ENCODE measurements at places on chromosomes 1 and 21.

DNA sequence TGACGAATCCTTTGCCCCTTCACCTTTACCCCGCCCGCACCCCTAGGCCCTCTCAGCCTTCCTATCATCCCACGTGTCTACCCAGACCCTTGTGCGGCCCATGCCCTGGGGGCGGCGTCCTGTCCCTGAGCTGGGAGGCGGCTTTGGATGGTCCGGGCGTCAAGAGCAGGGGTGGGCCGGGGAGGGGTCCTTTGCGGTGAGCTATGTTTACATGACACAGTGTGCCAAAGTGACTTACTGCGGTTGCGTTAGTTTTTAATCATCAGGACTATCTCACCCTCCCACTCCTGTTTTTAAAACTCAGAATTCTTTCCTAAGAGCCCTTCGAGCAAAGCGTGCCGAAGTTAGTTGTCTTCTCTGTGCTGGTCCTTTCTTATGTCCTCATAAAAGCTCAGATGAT lies 144.6 kb downstream of the PGBD5 start:
- DNase-seq = no peak

GRCh38 chr1:58402444-58402843 lies 144.1 kb downstream of the OMA1 start:
- DNase-seq = no peak

DNA sequence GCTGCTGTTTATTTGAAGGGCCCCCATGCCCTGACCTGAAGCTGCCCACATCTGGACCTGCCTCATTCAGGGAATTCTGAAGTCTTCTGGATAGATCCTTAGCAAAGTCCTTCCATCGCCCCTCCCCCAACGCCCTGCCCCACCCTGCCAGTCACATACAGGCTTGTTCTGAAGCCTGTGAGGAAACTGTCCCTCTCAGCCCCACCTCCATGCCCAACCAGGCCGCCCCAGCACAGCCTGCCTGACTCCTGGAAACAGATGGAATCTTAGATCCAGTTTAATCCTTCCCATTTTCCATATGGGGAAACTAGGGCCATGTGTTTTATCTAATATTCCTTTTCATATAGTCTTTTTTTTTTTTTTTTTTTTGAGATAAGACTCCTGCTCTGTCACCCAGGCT lies 44.5 kb upstream of the GPR37L1 start:
- DNase-seq = no peak

GRCh38 chr1:233015965-233016364 lies 65.6 kb downstream of the NTPCR start:
- no peak for DNase-seq

GRCh38 chr1:231986631-231987336 lies 360.2 kb downstream of the DISC1 start:
- no peak for DNase-seq

DNA sequence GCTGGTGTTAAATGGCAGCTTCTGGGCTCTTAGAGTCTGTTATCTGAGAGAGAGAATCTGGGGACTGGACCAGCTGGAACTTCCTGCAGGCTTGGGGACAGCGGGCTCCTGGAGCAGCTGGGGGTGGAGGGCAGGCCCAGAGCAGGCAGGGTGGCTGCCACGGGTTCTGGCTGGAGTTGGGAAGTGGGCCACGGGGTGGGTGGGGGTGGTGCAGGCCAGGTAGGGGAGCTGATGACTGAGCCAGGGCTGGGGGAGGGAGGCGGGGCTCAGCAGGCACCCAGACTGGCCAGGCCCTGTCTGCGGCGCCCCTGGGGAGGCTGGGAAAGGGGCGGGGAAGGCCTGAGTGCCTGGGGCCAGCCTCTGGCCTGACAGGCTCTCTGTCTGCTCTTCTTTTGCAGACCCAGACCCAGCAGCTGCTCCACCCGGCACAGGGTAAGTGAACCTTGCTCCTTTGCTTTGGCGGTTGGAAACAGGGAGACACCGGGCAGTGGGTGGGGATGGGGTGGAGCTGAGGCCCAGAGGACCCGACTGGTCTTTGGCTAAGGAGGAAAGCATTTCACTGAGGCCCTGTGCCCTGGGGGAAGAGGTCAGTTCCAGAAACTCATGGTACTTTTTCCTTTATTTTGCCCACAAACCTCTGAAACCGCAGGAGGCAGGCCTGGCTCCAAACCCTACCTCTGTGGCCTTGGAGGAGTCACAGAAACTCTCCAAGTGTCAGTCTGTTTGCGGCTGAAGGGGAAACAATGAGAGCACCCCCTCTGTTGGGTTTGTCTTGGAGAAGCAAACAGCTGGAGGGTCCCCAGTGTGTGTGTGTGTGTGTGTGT lies 48.8 kb downstream of the ARHGEF10L start:
- DNase-seq = no peak

DNA sequence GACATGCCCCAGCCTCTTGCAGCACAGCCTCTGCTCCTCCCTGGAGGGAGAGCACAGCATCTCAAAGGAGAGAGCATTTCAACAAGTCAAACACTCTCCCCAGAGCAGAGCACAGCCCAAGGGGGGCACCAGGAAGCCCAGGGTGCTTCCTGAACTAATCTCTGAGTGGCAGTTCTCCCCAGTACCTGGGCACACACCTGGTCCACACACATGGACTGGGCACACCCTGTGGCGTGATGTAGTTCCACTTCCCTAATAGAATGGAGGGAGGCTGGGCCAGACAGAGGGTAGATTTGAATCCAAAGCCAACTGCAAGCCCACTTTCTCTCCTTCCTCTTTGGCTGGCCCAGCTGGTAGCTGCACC lies 55.5 kb downstream of the CD46 start:
- DNase-seq = no peak

GRCh38 chr1:203033917-203034316 lies 7.6 kb downstream of the PPFIA4 start:
- DNase-seq = no peak

DNA sequence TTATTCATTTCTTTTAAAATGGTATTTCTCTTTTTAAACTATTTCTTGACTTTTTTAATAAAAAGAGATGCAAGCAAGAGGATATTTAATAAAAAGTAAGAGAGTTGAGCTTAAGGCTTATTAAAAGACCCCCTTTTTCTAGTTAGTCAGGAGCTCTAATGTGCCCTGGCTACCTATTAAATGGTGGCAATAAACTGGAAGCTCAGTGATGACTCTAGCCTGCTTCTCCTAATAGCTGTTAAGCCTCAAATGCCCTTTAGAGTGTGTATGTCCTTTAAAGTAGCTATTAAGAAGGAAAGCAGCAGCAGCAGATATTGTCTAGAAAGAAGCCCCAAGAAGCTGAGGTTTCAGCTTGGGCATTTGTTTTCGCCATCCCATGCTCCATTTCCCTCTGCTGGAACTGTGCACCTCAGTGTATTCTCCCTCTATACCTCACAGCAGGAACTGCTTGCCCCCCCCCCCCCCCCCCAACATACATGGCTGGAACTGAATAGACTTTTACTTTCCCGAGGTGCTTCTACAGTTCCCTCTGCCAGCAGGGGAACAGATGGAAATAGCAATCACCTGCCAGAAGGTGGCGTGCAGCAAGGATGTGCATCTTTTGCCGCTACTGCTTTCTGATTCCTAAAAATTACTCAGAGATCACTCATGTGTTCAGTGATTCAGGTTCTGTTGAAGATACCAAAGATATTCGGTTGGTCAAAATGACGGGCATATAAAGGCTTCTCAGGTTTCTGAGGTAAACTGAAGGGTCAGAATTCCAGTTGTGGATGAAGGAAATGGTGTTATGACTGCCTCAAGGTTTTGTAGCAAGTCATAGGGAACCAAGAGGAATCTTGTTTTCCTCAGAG lies 2.5 kb downstream of the RGS4 start:
- no peak for DNase-seq

Measured in cortex of kidney (tissue), 1 donor.